ENCODE measurements at places on chromosomes 3 and 15. TPM values are rescaled to one million over a fixed set of nuclear protein-coding genes. Genes with fewer than 3 reads are reported as not detected.

- H3K27ac ChIP-seq, result no peak overlapping the region
- no peaks in the 10 kb centered on the region for H3K36me3 ChIP-seq
- no peak for DNase-seq
- no peak overlapping the region for H3K4me3 ChIP-seq
- no peaks in the 10 kb centered on the region for H3K4me1 ChIP-seq
- H3K27me3 ChIP-seq, result no peaks in the 10 kb centered on the region
Measured at GRCh38 chr3:156892701-156893100, 66.5 kb downstream of the LEKR1 start.

GRCh38 chr15:69627548-69628158, 175.0 kb downstream of the RPLP1 start:
- H3K36me3 ChIP-seq, result no peaks in the 10 kb centered on the region
- H3K4me1 ChIP-seq, result no peaks in the 10 kb centered on the region
- H3K27me3 ChIP-seq, result peaks cover under 1% of the 10 kb centered on the region
- no peak overlapping the region for H3K4me3 ChIP-seq
- no peak for DNase-seq

- no peaks in the 10 kb centered on the region for H3K27me3 ChIP-seq
- H3K4me3 ChIP-seq, result peak within 1 kb of the TSS; percentile 3
- no peaks in the 10 kb centered on the region for H3K36me3 ChIP-seq
Measured at GRCh38 chr3:9902372-9903237, at the start of gene IL17RE. Gene IL17RE, plus strand, starts transcription at chr3:9902848. Its CDS starts 85 bp downstream, at chr3:9902933.

The CAPN3 gene
- total RNA-seq, result 18.8 TPM

The GOLGA8M gene
- not detected for total RNA-seq

The FSIP1 gene
- 8.6 TPM for total RNA-seq
